ENCODE measurements at places on chromosomes 3 and 15.

DNA sequence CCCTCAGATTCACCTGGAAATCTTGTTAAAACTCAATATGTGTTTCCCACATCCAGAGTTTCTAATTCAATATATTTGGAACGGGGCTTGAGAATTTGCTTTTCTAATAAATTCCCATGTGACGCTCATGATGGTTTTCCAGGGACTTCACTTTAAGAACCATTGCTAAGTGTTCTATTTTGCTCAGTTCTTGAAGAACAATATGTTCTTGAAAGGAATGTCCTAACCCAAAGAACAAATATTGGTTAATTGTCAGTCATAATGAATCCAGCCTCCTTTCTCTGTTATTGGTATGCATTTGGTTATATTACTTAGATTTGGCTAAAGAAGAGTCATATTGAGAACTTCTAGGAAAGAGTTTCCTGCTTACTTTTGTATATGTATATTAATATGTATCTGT is 4.4 kb upstream of the PLSCR2 start:
- DNase-seq, result no peak

- DNase-seq, result peak; percentile 24
These were observed 289 bp downstream of the PCSK6 start for GRCh38 chr15:101489237-101489598.

DNA sequence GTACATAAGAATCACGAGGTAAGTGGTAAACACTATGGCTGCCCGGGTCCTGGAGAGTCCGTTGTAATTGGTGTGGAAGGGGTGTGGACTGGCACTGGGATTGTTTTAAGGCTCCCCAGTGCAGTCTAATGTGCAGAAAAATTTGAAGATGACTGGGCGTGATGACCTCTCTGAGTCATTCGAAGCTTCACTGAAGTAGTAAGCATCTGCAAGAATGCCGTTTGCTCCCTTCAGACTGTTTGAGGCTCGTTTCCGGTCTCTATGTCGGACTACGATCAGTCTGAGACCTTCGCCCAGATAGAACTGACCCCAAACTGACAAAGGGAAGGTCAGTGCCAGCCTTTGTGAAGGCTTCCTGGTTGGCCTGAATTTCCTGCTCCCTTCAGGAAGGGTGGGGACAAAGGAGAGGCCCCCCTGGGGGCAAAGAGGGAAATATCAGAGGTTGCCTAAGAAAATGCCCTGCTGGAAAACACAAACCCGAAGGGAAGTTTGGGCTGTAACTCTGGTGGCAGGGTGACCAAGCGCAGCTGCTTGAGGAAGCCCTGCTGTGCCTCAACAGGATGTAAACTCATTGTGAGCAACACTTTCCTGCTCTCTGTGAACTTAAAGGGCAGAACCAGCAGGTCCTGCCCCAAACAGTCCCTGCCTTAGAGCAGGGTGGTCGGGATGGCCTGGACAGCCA is 34.6 kb downstream of the BTD start:
- DNase-seq, result no peak

DNA sequence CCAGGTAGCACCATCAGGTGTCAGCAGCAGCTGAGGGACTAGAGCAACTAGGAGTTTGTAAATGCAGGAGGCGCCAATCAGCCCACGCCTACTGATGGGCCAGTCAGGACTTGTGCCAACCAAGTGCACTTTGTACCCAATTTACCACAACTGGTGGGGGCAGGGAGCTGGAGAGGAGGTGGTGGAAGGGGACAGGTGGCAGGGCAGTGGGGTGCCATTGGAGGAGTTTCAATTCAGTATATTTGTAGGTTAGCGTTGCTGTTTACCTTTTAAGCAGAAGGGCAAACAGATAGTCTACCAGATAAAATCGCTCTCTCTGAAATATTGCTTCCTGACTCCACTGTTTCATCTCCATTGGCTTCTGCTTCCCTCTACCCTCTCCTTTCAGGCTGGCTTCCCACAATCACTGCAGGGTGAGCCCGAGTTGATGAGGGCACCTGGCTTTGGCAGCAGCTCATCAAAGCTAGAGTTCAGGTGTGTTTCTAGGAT is 75.7 kb downstream of the TRIM69 start:
- no peak for DNase-seq

DNA sequence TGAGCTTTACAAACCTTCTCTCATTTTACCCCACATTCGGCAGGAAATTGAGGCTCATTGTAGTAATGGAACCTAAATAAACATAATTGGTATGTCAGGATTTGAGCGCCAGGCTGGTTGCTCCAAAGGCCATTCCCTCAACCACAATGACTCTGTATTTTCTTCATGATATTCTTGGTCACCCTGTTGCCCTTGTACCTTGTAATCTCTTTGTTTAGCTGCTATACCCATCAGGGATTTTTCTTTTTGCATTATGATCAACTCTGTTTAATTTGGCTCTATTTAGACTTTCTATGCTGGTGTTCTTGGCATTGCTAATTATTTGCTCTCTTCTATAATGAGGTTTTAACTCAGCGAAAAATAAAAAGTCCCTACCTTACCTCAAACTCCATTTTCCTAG is 29.8 kb downstream of the DUOX2 start:
- no peak for DNase-seq

GRCh38 chr3:94323596-94323995 is 260.7 kb downstream of the NSUN3 start:
- DNase-seq, result no peak

DNA sequence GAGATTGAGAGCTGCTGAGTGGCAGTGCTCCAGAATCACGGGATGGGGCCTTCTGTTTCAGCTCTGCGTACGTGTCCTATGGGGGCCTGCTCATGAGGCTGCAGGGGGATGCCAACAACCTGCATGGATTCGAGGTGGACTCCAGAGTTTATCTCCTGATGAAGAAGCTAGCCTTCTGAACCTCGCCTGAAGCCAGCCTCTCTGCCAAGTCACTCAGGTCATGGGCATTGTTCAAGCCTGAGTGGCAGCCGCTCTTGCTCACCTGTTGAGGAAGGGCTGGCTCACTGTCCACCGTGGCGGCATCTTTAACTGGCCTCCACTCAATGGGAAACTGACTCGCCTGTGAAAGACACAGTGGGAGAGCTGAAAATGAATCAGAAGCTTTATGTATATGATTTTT is 6.6 kb downstream of the POLR2H start:
- DNase-seq, result no peak

DNA sequence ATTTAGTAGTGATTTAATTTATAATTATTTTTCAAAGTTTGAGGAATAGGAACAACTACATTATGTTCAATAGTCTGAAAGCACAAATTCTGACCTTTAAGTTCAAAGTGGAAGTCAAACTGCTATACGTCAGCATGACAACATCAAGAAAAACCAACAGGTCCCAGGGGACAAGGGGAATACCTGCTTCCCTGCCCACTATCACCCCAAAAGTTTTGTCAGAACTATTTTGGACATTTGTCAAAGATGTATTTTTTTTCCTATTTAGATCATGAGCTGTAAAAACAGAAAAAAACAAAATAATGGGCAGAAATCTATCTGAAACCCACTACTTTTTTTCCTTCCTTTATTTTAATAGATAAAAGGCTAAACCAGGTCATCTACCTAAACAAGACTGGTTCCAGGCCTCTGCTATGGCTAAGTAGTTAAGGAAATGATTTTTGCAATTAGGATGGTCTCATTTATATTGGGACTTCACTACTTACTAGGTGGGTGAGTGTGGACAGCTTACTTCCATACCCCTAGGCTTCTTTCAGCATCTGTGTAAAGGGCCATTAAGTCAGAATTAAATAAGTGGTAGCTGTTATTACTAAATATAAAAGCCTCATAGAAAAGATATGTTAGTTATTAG is 746.3 kb downstream of the FHIT start:
- no peak for DNase-seq

DNA sequence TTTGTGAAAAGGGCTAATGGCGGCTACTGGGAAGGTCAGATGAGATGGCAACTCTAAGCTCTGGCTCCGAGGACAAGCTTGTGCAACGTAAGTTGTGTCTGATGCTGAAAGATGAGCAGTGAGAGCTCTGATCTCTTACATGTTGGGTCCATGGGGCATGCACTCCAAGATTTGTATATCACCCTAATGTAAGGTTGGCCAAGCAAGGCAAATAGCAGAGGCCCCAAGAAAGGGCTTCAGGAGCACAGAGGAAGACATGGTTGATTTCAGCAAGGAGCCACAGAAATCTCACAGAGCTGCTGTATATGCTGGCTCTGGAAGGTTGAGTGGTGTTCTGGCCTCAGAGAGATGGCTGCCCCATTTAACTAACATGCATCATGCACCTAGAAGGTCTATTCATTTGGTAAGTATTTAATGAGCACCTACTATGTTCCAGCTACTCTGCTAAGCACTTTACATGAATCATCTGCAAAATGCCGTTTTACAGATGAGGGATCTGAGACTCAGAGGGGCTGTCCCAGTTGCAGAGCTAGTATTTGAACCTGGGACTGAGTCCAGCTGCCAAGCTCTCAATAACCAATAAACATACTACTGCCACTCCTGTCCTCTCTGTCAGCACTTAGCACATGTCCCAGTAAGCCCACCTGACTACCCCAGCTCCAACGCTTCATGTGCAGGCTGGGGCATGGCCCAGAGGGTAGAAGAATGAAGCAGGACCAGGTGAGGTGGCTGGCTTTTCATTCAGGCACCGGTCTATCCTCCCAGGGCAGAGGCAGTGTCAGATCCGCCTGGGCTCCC is 27.8 kb upstream of the ATP2B2 start:
- DNase-seq, result peak; percentile 46

DNA sequence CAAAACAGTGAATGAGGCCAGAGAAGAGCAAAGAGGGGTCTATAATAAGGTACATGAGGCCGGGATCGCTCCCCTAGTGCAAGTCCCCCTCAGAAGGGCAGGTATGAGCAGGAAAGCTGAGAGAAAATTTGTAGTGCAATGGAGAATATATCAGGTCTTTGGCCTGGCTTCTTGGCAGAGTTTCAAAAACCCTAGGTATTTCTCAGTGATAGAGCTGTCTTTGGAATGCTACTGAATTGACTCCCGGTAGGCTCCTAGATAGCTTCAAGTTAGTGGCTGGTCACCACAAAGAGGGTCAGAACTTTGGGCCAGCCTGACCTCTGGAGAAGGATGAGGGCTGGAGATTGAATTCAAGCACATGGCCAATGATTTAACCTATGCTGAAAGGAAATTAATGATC is 30.6 kb upstream of the OXTR start:
- no peak for DNase-seq

DNA sequence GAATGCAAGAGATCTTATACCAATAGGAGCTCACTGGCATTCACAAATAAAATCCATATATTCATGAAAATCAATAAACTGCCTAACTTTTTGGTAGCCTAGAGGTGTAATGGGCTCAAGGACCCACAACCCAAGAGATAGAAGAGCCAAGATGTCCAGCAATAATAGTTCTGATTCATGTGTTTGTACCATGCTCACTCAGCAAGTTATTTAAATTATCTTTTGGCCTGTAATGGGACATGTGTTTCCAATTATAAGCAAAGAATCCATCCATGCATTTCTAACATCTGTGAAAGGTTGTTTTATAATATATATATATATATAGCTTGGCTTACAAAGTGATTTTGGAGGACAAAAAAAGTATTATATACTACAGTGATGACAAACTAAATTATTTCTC is 29.7 kb upstream of the SHC4 start:
- DNase-seq, result no peak

- DNase-seq, result no peak
These were observed 113.7 kb downstream of the LIPC start for GRCh38 chr15:58545307-58546065.

- peak; percentile 55 for DNase-seq
These were observed 104.2 kb downstream of the CORO2B start for GRCh38 chr15:68683026-68683425.
